Ovary (tissue), 10 donors: ENCODE measurements at places on chromosomes 2 and 18. TPM values are rescaled to one million over a fixed set of nuclear protein-coding genes. Genes with fewer than 3 reads are reported as not detected.

The GPR17 gene
- not detected for total RNA-seq

The LYPD6 gene
- total RNA-seq = 0.15 TPM

The TEKT4 gene
- total RNA-seq = 0.18 TPM

The ZNF396 gene
- 2.5 TPM for total RNA-seq

The OTOS gene
- total RNA-seq = not detected

The GCKR gene
- 13.2 TPM for total RNA-seq

The UGT1A6 gene
- not detected for total RNA-seq

The PIEZO2 gene
- 3.5 TPM for total RNA-seq

The IL1F10 gene
- total RNA-seq = not detected

The CPS1 gene
- total RNA-seq = 9.7 TPM
